ENCODE measurements at places on chromosomes 12 and 14. TPM values are rescaled to one million over a fixed set of nuclear protein-coding genes. Genes with fewer than 3 reads are reported as not detected.
A peak's percentile ranks its signal among the peaks of the same experiment; 100 is the strongest.

DNA sequence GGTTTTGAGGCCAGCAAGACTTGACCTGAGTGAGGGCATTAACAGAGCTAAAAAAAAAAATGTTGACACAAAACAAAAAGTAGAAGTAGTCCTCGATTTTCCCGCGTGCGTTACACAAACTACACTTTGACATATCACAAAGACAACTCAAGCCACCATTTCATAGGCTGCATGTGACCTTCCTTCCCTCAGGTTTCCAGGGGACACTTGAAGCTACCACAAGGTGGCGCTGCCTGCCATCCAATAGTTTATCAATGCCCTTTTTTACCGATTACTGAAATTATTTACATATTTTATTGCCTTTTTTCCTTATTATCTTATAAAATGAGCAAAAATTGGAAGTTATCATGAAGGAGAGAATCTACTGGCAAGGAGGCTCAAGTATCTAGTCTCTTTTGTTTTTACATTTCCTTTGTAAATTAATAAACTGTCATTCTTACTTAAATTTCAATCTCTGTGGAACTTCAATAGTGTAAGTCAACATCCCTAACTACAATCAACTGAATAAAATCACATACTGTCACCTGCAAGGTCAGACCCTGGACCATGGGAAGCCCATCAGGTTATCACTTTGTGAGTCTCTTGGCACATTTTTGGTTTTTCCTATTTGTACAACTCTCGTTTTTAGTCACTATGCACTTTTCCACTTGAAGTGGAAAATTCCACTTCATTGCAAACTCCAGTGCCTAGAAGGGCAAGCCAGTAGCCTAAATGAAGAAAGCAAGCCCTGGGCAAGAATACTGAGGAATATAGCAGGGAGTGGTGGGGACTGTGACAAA, 84.6 kb upstream of the CPSF6 start:
- no peak for DNase-seq

Gene NANOG
- under 0.01 TPM for total RNA-seq

DNA sequence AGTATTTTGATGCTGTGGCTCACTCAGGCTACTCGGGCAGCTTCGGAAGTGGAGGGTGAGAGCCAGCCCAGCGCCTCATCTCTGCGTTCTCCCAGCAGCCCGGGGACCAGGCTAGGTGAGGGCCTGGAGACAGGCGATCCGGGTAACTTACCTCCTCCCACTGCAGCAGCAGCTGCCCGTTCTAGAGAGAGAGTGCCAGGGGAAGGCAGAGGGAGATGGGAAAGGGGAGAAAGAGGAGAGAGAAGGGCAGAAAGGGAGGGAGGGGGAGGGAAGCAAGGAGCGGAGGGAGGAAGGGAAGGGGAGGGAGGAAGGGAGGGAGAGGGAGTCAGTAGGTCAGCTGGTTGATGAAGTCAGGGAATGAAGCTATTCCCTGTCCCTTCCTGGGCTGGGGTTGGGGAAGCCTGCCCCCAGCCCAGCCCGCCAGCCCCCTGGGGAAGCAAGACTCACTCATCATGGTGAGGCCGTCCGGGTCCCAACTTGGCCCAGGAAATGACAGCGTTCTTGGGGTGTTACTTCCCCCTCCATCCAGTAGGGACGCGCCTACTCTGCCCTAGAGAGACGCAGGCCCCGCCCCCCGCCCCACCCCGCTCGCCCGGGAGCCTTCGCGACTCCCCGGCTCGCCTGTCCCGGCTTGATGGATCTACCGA, at the start of gene IFI27L2:
TSS of gene IFI27L2 (minus strand) at position 494 of the 647 bp plus-strand sequence. CDS start at position 454, 40 bp downstream.
- peak; percentile 95 for DNase-seq

DNA sequence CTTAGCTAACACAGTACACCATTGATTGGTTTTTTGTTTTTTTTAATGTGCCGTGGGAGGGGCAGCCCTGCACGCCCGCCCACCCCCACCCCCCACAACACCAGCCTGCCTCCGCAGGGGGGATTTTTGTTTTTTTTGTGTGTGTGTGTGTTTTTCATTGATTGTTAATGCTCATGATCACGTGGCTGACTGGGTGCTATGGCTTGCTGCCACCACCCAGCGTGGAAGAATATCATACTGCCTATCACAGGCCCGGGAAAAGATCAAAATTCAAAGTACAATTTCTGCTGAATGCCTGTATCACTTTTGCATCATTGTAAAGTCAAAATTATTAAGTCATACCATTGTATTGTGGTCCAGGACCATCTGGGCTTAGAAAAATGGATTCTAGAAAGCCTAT, 8.3 kb downstream of the RESF1 start:
- DNase-seq: no peak

DNA sequence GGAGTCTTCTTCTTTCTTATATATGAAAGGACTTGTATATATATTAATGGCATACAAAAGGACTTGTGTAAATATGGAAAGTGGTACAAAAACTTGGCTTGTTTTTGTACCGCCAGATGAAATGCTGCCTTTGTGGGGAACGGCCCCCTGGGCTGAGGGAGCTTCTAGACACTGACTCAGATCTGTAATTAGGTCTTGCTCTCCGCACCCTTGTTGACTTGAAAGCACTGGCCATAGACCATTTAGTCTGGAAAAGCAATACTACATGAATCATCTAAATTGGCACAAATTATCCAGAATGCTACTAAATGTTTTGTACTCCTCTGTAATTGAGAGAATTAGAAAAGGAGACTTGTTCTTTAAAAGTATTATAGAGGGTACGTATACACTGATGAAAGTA, 399.9 kb upstream of the RGS6 start:
- DNase-seq: peak; percentile 54

- DNase-seq: no peak
These were observed 26.1 kb upstream of the APOLD1 start for GRCh38 chr12:12759234-12759915.

- DNase-seq: no peak
These were observed 1.7 kb downstream of the PIP4K2C start for GRCh38 chr12:57592551-57593165.

DNA sequence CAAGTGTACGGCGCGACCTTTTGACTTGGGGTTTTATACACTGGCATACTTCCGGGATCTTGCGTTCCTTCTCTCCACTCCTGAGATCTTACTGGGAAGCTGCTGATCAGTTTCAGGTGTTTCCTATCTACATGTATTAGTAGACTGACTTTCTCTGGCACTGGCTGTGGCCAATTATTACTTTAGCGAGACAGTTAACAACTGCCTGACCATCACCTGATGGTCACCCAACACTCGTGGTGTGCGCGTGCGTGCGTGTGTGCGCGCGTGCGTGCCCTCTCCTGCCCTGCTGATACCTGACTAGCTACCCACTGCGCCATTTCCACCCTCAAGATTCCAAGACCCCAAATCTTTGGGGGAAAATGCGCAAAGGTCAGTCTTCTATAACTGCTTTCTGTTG, 249.9 kb downstream of the AEBP2 start:
- DNase-seq: peak; percentile 22

GRCh38 chr14:92203116-92203515, 81.3 kb downstream of the CPSF2 start:
- no peak for DNase-seq

- DNase-seq: no peak
These were observed 22.9 kb downstream of the KIF21A start for GRCh38 chr12:39420043-39420442.

Gene ACOT6
- not detected for total RNA-seq

- DNase-seq: peak; percentile 35
These were observed 24.1 kb downstream of the OR6S1 start for GRCh38 chr14:20617138-20618003.

DNA sequence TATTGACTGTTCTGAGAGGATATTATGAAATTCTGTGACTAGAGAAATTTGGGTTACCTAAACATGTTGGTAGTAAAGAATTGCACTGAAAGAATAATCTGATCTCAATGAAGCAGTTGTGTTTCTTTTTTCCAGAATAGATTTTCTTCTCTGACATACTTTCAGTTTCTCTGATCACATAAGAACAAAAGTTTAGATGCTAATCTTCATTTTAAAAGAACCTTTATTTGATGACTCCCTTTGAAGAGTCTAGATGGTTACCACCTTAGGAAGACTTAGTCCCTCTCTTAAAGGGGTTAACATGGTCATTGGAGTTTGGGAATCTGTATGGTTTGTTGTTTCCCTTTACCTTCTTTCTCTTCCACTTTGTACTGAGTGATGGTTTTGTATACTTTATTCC, 58.6 kb downstream of the MON2 start:
- no peak for DNase-seq

Gene OTX2
- total RNA-seq: not detected

Gene CIDEB
- total RNA-seq: 0.36 TPM

Gene SMCO2
- total RNA-seq: 0.88 TPM

DNA sequence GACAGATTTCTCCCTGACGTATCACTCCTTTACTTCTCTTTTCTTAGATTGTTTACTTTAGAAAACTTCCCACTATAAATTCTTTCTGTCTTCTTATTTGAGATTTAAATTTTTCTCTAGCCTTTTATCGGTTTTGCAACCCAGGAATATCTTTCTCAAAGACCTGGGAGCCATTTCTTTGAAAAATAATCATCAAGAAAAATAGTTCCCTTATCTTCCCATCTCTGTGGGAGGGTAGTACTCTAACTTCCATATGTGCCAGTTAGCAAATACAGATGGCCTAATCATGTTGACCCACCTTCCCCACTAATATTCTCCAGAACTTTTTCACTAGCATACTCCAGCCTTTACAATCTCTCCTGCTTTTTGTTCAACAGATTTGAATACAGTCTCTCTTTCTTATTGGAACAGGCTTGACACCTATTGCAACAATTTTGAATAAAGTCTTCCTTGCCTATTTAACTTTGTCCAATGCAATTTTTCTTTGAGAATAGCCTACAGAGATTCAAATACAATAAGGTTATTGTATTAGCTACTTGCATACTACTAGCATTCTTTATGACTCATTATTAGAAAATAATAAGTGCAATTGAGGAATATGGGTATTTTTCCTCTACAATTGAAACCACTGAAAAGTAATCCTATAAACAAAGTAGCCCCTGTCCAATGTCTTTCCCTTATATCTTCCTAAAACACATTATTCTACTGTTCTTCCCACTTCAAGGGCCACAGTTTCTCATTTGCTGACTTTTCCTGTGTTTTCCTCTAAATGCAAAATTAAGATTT, 27.4 kb upstream of the KLRB1 start:
- DNase-seq: no peak

DNA sequence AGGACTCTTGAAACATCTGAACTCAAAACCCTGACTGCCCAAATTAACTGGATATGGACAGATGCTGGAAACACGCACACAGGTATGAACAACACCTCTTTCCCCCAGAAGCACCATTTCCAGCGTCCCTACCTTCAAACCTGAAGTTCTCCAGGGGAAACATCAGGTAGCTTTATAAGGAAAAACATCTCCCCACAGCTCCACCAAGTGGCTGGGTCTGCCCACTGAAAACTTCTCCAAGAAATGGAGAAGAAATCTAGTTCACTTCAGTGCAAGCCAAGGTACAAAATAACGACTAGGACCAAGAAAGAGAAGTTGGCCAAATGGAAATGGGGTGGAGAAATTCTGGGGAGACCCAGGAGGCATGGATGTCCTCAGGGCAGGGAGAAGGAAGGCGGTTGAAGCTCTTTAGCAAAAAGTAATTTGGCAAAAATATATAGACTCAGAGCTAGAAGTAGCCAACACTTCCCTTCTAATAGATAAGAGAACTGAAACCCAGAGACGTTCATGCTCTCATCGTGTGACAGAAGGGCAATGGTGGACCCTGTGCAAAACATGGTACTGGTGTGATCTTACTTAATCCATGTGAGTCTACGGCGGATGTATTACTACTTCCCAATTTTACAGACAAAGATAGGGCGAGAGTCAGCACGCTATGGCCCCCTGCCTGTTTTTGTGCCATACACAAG, 10.5 kb upstream of the NUAK1 start:
- no peak for DNase-seq

DNA sequence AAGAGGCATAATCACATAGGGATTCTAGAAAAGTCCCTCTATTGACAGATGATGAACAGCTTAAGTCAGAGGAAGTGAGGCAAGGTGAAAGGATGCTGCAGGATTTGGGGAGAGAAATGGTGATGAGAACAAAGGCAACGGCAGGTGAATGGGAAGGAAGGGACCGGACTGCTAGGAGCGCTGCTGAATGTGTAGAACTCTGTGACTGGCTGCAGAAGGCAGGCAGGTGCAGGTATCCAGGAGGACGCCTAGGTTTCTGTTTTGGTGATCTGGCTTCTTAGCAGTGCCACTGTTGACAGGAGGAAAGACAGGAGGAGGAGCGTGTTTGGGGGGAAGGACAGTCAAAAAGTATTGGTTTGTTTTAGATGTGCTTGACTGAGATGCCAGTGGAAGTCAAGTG, 58.4 kb upstream of the TTC7B start:
- no peak for DNase-seq

- no peak for DNase-seq
These were observed 150.3 kb downstream of the SMOC1 start for GRCh38 chr14:70029296-70030132.

- DNase-seq: no peak
These were observed 288.6 kb downstream of the PDZRN4 start for GRCh38 chr12:41476499-41477439.

GRCh38 chr14:61435563-61436337, 114.4 kb downstream of the PRKCH start:
- peak; percentile 22 for DNase-seq

DNA sequence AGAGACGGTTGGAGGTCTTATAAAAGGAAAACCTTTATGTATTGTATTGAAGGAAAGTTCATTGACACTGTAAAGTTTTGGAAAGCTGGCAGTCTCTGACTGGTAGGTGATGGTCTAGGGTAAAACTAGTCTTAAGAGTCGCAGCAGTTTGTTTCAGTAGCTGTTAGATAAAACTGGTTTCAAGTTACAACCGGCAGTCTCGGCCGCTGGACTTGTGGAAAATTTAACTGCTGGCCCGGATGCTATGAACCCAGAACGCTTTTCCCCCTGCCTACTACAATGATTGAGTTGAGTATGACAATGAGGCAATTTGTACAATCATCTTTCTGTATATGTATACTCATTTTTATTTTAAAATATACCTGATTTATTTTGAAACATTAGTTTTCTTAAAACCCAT, 1426.9 kb downstream of the AACS start:
- DNase-seq: no peak

GRCh38 chr14:91232603-91233002, 11.9 kb downstream of the GPR68 start:
- DNase-seq: peak; percentile 46

- DNase-seq: peak; percentile 79
These were observed 29.6 kb downstream of the EEA1 start for GRCh38 chr12:92899386-92900001.

DNA sequence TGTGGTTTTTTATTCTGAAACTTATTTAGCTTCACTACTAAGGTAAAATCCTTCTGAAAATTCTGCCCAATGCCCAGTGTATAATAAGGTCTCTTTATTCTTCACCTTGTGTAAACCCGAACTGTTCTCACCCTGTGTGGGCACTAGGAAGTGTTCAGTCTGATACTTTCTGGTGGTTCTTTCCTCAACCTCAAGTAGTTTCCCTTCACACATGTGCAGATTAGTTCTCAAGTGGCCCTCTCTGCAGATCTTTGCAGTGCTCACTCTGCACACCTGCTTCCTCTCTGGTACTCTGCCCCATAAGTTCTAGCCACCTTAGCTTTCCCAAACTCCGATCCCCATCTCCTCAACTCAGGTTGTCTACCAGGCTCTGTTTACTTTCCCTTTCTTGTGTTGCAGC, 61.6 kb downstream of the RAD51B start:
- DNase-seq: no peak

Gene P2RX2
- total RNA-seq: not detected

- DNase-seq: no peak
These were observed 16.6 kb downstream of the SLC41A2 start for GRCh38 chr12:104941454-104941853.

Gene OR4E1
- not detected for total RNA-seq

Gene PCED1B
- total RNA-seq: 0.29 TPM

Gene IFNG-AS1
- 0.29 TPM for total RNA-seq

Gene KIF26A
- total RNA-seq: not detected
